ENCODE measurements at places on chromosomes 6 and 20.

- no peak for DNase-seq
These were observed 16.5 kb downstream of the PEDS1 start for GRCh38 chr20:50136822-50137599.

GRCh38 chr6:29676981-29677601 lies 3.9 kb downstream of the ZFP57 start:
- no peak for DNase-seq

DNA sequence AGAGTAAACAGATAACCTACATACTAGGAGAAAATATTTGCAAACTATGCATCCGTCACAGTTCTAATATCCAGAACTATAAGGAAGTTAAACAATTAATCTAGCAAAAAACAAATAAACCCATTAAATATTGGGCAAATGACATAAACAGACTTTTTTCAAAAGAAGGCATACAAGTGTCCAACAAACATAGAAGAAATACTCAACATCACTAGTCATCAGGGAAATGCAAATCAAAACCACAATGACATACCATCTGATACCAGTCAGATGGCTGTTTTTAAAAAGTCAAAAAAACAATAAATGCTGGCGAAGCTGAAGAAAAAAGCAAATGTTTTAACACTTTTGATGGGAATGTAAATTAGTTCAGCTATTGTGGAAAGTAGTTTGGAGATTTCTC lies 1117.7 kb upstream of the MAP3K7 start:
- DNase-seq, result no peak

DNA sequence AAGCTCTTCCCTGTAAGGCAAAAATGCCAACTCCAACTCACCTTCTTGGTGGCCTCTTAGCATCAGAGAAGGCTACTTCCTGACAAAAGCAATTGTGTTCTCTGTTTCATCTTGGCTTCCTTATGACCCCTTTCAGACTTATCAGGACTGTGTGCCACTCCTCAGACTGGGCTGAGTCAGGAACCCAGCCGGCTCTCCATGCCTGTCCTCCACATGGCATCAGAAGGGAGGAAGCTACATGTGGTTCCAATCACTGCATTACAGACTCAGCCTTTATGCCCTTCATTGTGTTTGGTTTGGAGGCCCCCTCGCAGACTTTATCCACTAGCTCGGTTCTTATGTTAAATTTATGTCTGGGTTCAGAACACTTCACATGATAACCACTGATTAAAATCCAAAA lies 142.5 kb downstream of the SLC24A3 start:
- DNase-seq, result no peak

DNA sequence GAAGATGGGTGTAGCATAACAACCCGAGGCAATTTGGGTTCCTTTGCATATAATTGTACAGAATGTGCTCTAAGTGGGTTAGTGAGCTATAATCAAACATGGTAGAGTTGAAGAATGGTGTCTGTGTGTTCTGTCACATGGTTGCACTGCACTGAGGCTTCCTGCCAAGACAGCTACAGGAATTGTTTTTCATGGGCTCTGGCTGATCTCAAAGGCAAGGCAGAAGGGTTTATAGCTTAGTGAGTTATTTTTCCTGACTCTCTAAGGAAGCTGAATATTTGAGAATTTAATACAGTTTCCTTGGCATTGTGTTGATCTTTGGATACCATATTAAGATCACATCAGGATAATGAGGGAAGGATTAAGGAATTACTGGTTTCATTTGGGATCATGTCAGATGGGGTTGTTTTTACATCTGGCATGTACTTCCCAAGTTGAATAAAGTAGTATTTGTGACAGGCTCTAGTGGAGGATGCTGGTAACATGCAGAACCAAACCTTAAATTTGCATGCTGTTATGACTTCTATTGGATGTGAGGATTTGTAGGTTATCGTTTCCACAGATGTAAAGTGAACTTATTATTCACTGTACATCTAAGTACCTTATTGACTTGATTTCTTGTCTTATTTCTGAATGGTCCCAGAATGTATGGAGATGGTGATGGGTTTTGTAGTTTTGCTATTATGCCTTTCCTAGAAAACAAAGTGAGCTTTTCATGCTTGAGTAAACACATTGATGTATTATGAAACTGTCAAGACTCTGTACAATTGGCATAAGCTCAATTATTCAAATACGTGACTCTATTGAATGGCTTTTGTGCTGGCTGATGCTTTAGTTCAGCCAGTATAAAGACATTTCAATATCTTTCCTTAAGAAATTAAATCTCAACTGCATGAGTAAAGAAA lies 43.3 kb downstream of the LRRC1 start:
- no peak for DNase-seq

DNA sequence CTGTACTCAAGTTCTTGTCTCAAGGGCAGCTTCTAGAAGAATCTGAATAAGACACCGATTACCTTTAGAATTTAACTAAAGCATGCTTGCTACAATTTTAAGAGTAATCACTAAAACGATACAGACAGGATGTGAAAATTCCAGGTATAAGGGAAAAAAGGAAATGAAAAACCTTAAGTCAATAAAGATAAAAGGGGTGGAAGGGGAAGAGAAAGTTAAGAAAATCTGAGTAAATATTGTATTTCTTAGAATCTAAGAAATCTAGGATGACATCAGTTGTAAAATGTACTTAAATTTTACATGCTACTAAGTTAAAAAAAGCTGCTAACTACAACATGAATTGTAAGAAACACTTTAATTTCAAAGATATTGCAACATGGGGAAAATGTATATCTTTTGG lies 30.3 kb upstream of the MOCS1 start:
- DNase-seq, result no peak

DNA sequence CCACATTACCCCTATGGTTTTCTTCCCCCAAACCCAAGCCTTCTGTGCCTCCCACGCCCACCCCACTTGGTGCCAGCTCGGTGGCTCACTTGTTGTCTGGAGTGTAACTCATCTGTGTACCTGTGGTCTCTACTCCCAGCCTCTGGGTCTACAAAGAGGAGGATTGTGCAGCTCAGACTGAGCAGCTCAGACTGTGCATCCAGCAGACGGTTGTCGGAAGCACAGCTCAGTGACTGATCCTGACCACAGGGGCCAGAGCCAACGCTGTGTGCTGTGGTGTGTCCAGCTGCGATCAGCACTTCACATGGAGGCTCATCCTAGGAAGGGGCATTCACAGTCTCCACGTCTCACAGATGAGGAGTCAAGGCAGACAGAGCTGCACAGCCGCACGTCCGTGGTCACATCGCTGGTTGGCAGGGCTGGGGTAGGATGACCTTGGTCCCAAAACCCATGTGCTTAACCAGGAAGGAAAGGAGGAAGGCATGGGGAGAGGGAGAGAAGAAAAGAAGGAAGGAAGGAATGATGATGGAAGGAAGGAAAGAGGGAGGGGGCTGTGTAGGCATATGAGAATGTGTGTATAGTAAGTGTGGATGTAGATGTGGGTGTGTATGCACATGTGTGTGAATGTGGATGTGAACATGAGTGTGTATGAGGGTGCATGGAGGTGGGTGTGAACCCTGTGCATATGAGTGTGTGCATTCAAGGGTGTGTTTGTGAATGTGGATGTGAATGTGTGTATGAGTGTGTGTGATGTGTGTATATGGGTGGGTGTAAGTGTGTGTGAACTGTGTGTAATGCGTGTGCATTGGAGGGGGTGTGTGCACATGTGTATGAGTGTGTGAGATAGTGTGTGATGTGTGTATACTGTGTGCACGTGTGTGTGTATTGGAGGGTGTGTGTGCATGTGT lies 28.2 kb upstream of the STX16 start:
- DNase-seq, result no peak

GRCh38 chr6:38016824-38017223 lies 197.3 kb downstream of the ZFAND3 start:
- no peak for DNase-seq

GRCh38 chr6:132132924-132133639 lies 181.9 kb upstream of the CCN2 start:
- DNase-seq, result no peak

DNA sequence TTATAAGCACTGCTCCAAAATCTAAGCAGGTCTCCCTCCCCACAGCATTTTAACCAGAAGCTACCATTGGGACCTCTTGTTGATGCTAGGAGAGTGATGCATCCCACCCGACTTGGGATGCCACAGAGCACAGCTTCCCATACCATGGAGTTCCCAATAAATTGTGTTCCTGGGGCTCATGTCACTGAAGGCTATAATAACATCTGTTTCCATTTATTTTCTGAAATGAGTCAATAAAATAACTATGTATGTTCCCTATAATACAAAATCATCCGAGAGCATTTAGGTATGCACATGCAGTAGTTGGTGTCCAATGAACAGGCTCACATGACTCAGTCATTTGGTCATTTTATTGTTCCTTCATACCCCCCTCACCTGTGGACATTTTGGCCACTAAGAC lies 204.2 kb downstream of the TBC1D7 start:
- no peak for DNase-seq

DNA sequence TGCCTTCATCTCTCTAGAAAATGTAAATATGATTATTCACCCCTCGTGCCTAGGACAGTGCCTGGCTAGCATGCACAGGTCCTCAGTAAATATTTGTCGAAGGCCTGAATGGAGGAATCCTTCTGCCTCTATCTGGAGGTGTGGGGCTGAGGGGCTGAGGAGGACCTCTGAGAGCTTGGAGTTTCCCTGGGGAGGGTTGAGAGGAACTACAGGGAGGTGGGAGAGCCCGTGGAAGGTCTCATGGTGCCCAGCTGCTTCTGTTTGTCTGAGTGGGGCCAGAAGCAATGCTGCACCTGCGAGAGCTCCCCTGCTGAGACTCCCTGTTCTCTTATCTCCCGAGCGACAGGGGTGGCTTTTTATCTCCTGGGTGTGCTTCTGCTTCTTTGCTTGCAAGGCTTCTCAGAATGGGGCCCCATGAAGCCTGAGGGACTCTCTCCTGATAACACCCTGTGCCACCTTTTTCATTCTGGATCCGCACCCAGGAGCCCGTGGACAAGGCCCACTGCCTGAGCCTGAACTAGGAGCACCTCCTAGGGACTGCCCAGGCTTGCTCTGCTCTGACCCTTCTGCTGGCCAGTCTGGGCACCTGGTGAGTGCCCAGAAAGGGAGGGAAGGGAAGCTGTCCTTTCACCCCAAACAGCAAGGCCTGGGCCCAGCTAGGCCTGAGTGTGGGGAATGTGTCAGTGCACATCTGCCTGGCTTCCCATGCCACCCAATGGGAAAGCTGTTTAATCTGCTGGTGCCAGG lies 2.4 kb downstream of the SLC29A1 start:
- DNase-seq, result no peak

DNA sequence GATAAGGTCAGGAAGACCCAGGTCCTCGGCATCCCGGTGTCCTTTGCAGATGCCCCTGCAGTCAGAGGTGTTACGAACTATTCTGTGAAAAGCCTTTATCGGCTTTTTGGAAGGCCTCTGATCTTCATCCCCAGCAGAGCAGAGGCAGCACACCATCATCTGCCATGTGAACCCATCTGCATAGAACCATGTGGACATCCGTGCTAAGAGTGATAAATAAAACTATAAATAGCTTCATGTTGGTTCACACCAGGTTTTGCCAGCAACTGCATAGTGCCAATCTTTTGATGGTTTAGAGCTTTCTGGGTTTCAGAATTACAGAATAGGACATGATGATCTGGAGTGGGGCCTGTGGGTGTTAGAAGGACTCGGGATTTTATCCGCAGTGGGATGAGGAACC lies 33.6 kb downstream of the SIRPA start:
- DNase-seq, result no peak

DNA sequence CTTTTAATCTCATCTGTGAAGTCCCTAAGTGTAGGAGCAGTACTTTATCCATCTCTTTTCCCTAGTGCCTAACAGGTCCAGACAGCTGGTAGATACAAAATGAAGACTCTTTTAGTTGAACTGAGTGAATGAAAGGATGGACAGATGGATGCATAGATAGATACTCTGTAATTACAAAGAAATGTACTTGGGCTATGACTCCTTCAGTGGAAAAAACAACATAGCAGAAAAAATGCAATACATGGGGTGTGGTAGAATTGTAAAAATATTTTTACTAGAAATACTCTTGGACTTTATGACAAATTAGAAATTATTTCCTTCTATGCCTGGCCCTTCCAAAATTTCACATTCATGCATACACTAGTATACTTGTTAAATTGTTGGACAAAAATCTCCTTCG lies 29.3 kb downstream of the KCNQ5 start:
- DNase-seq, result no peak

DNA sequence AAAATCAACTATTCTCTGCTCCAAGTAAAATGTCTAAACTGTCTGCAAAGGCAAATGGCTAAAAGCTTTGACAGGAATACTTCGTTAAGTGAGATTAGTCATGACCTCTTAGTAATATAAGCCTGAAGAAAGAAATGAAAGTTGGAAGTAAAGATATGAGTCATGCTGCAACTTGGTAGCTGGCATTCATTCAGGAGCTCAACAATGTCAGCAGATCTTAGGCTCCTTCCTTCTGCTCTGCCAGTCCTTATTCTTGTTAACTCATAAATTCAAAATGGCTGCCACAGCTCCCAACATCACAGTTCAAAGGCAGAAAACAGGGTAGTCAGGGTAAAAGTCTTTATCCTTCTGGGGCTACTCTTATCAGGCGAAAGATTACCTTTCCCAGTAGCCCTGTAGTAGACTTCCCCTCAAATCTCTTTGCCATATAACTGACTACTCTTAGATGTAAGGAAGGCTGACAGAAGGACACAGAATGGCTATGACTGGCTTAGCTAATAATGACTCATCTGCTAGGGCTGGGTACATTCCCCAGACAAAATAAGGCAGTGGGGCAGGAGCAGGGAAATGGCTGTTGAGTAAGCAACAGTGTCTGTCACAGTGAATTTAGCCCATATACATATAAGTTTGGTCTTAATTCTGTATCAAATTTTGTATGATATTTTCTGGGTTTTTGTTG lies 24.4 kb upstream of the C6orf62 start:
- DNase-seq, result no peak

DNA sequence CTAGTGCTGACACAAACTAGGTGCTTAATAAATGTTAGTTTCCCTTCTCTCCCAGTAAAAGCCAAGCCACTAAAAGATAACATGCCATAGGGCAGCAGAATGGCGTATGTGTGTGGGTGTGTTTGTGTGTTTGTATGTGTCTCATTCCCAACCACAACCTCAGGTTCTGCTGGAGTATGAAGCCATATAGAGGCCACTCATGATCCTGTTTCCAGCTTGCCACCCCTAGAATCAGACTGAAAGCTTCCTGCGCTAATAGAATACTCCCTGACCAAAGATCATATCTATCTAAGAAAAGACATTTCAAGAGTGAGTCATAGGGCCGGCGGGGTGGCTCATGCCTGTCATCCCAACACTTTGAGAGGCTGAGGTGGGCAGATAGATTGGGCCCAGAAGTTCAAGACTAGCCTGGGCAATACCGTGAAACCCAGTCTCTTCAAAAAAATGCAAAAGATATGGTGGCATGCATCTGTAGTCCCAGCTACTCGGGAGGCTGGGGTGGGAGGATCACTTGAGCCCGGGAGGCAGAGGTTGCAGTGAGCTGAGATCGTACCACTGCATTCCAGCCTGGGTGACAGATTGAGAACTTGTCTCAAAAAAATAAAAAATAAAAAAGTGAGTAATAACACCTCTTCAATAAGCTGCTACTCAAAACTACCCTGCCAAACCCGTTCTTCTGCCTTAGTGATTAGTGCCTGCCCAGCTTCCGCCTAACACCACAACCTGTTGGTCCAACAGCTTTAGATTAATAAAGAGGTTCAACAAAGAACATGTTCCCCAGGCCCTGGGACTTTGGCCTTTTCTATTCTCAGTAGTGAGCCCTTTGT lies 11.8 kb upstream of the SNRPC start:
- DNase-seq, result peak; percentile 24

GRCh38 chr6:35569011-35569461 lies 56.3 kb upstream of the TULP1 start:
- peak; percentile 20 for DNase-seq

GRCh38 chr6:105746509-105746908 lies 339.6 kb upstream of the PRDM1 start:
- no peak for DNase-seq

- DNase-seq, result no peak
These were observed 54.8 kb downstream of the DSTN start for GRCh38 chr20:17624551-17625245.

- DNase-seq, result no peak
These were observed 62.0 kb upstream of the HFE start for GRCh38 chr6:26025047-26025893.

All from activated T-cell treated with anti-CD3 and anti-CD28 coated beads for 48 hours (primary cell).